Stimulated activated CD8-positive, alpha-beta memory T cell treated with anti-CD3 and anti-CD28 coated beads, Interleukin-15, amount 100 ng/mL, for 1 hour (primary cell): ENCODE measurements at places on chromosomes 6 and 20.

- no peak for DNase-seq
These were observed 52.3 kb upstream of the IFNGR1 start for GRCh38 chr6:137271245-137272183.

GRCh38 chr20:24303393-24304170 lies 165.8 kb upstream of the SYNDIG1 start:
- DNase-seq: no peak

DNA sequence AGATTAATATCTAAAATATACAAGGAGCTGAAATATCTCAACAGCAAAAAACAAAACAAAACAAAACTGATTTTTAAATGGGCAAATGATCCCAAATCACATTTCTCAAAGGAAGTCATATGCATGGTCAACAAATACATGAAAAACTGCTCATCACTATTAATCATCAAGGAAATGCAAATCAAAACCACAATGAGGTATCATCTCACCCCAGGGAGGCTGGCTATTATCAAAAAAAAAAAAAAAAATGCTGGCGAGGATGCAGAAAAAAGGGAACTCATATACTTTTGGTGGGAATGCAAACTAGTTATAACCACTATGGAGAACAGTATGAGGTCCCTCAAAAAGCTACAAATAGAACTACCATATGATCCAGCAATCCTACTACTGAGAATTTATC lies 34.6 kb downstream of the REPS1 start:
- no peak for DNase-seq

DNA sequence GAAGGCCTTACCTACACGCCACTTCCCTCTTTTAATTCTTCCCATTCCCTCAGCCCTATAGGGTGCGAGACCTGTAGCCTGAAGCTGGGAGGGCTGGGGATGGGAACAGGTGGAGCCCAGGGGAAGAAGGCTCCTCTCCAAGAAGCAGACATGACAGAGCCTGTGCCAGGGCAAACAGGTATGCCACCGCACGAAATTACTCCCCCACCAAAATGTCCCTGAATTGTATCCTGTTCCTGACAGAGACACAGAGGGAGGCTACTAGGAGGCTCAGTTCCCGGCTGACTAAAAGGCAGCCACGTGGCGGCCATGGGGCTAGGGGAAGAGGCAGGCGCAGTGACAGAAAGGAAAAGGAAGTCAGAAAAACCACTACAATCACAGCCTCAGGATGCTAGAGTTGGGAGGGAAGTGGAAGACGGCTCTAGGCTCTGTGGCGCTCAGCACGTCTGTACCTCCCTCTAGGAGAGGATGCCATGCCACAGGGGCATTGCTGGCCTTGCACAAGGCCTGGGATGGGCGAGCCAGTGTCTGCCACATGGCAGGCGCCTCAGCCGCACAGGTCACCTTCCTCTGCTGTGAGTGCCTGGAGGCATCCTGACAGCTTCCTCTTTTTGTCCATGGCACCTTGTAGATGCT lies 27.7 kb downstream of the TFEB start:
- no peak for DNase-seq

- DNase-seq: no peak
These were observed 6.6 kb downstream of the CST8 start for GRCh38 chr20:23497536-23497935.

DNA sequence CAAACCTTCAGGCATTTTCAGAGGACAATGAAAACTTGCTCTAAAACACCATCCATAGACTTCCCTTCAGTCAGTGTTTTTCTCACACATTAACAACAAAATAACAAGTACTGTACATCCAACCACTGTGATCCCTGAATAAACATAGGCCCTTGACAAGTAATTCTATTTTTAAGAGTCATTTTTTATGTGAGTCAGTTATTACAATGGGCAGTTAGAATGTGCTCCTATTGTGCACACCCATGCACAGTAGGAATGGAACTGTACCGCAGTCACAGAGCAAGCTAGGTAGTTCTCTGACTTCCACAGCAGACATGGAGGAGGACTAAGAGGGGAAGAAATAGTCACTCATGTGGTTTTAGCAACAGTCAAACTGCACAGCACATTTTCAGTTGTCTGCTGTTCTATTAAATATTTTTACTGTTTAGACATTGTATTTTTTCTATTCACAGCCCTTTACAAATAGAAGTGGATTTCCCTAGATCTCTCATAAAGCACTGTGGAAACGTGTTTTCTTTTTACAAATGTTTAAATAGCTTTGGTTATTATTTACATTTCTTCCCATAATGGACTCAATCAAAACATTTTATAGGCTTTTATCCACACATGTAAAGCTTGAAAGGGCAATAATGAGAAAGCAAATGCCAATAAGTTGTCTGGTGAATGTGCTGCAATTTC lies 100.4 kb downstream of the JAG1 start:
- DNase-seq: no peak

GRCh38 chr20:49938173-49939163 lies 2.3 kb downstream of the RNF114 start:
- DNase-seq: no peak

DNA sequence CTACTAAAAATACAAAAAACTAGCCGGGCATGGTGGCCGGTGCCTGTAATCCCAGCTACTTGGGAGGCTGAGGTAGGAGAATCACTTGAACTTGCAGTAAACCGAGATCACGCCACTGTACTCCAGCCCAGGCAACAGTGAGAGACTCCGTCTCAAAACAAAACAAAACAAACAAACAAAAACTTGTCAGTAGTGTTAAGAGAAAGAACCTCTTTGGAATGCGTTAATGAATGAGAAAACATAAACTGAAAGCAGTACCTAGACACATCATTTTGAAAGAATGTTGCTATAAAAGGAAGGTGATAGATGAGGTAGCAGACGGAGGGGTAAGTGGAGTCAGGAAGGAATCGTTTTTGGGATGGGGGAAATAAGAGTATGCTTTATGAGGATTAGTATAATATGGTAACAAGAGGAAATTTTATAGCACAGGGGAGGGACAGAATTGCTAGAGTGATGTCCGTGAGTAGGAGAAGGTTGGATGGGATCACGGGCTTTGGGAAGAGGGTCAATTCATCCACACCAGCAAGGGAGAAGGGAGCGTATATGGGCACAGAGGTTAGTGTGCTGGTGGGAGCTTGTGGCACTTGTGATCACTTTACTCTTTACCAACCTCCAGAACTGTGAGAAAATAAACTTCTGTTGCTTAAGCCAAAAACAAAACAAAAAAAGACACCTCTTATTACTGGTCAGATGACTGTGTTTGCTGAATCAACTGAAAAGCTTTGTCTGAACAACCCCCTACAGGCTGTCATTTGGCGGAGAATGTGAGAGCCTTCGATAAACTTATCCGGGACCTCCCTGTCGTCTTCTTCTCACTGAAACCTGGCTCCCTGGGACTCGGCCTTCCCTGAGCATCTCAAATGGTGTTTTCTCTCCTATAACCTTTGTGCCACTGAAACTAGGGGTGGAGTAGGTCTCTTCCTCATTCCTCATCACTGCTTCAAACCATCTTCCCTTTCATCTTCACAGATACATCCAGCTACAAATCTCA lies 48.9 kb upstream of the TFAP2A start:
- no peak for DNase-seq

DNA sequence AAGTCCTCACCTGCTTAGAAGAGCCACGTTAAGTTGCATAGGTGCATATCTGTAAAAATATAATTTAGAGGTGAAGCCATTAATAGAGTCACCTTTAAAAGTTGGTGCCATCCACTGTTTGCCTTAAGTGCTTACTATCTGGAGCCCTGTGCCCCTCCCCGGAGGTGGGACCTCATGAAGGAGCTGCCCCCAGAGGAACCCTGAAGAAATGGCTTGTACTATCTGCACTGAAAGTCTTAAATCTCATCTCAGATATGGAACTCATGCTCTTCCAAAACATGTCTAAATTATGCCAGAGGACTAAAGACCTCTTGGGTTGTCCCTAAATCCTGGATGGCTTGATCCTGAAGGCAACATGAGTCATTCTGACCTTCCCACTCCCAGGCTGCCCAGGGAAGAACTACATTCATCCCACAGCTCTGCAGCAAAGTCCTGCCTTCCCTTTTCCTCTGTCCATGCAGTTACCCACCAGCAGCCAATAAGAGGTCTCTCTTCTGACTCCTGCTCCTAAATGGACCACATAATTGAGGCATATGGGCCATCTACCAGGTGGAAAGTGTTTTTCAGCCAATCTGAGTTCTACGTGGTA lies 85.3 kb downstream of the ASXL1 start:
- no peak for DNase-seq
